AG04450 (cell line): ENCODE measurements at places on chromosomes 5 and 9. TPM values are rescaled to one million over a fixed set of nuclear protein-coding genes. Genes with fewer than 3 reads are reported as not detected.

DNA sequence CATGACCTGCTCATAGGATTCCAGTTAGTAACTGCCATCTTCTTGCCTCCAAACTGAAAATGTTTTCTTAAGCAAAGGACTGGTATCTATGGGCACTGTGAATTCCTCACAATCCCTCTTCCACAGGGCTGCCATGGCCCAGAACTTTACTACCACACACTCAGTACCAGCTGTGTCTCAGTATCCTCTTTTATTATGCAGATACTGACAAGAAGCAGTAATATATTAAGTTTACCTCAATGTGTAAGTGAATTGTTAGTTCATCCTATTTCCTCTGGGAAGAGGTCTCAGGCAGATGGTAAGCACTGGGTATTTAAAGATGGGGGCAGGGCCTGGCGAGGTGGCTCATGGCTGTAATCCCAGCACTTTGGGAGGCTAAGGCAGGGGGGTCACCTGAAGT, 320.8 kb upstream of the RFX3 start:
- DNase-seq: no peak

DNA sequence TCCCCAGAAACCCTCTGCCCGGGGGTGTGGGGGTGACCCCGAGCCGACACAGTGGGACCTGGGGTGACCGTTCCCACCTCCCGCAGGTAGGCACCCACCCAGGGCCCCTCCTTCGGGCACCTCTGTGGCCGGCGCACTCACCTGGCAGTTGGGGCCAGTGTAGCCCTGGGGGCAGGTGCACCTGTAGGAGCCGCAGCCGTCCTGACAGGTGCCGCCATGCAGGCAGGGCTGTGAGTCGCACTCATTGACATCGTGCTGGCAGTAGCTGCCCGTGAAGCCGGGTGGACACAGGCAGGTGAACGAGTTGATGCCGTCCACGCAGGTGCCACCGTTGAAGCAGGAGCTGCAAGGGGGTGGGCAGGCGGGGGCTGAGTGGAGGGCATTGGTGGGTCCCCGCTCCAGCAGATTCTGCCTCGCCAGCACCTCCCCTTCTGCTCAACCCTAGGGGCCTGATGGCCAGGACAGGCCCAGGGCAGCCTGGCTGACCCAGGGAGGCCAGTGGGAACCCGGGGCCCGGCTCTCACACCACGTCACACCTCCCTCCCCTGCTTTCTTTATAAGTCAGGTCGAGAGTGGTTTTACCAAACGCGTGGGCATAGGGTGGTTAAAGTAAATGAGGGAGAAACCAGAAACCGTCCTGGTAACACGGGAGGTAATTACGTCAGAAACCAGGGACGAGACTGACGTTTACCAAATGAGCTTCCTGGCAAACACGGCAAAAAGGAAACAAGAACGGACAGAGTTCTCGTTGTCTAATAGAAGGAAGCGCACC, 26.1 kb upstream of the SEC16A start:
- DNase-seq: no peak

- DNase-seq: no peak
Observed at GRCh38 chr5:131355971-131356528, 92.2 kb downstream of the CDC42SE2 start.

DNA sequence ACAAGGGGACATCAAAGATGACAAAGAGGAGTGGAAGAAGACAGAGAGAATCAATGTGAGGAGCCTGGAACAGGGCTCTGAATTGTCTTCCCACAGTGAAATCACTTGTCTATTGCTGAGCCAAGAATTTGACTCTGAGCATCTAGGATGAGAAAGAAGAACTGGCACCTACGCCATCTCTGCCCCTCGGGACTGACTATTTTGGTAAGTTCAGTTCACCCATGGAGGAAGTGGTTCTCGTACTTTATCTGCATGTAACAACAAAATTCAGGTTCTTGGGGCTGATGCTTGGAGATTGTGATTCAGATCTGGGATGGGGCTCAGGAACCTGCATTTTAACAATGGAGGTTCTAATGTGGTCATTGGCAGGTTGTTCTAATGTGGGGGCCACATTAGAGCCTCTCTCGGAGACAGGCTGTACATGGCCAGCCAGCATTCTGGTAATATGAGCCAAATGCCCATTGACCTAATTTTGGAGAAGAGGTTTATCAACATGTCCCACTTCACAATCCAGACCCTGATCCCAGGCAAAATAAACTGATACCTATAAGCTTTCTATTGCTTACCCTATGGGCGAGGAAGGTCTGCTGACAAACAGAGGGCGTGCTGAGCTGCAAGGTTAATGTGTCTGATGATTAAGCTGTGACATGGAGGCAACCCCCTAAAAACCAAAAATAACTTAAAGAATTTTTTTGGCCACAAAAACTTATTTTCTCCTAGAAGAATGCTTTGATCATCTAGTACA, 2.7 kb upstream of the IL12B start:
- DNase-seq: no peak

The SH3RF2 gene
- 0.87 and 1.1 TPM in 2 replicates for polyA plus RNA-seq

The DOK3 gene
- polyA plus RNA-seq: 0.50 and 0.96 TPM in 2 replicates

The ARSI gene
- polyA plus RNA-seq: 11.3 and 15.8 TPM in 2 replicates

GRCh38 chr5:128446-128845, 36.5 kb downstream of the PLEKHG4B start:
- no peak for DNase-seq

- DNase-seq: no peak
Observed at GRCh38 chr5:155912291-155912690, 414.7 kb upstream of the SGCD start.

The IQGAP2 gene
- 0.63 and 0.84 TPM in 2 replicates for polyA plus RNA-seq

- DNase-seq: no peak
Observed at GRCh38 chr9:115598751-115599150, 480.8 kb upstream of the TNC start.

The INPP5E gene
- 4.3 and 5.2 TPM in 2 replicates for polyA plus RNA-seq

DNA sequence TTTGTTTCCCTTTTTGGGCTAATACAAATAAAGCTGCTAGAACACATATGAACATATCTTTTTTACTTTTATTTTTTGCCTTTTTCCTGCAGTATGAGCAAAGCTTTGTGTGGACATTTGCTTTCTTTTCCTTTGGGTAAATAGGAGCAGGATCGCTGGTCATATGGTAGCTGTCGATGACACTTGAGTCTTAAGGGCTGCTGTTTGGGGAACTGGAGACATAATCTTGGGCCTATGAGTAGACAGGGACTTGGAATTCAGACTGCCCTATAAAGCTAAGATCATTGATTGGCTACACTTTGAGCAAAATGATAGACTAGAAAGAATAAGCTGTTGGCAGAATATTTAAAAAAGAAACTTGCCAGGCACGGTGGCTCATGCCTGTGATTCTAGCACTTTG, 60.9 kb upstream of the ABL1 start:
- DNase-seq: no peak

- DNase-seq: no peak
Observed at GRCh38 chr5:62093976-62094375, 212.0 kb upstream of the KIF2A start.

DNA sequence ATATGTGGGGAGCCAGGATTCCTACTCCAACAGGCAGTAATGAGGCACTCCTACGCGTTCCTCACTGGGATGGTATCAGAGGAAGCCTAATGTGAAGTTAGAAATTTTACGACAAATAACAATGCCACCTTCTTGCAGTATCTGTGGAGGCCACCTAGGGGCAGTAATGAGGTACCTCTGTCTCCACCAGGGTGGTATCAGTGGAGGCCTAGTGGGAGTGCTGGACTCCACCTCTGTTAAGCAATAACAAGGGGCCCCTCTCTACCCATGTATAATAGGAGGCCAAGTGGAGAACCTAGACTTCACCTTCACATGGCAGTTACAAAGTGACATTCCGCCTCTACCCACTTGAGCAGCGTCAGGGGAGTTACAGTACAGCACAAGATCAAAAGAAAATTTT, 147.9 kb downstream of the PLPPR1 start:
- DNase-seq: no peak

DNA sequence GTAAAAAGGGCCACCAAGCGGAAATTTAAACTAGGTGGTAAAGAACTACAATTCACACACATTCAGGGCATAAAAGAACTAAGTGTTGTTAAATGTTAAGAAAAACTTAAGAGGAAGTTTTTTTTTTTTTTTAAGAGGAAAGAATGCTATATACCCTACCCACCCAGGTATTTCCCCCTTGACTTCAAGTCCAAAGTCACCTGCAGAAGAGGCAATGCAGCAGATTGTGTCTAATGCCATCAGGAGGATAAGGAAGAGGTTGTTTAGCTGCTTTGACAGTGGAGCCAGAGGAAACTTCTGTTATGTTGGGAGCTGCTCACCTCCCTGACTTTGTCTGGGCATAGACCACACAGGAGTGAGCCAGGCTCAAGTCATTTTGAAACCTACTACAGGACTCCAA, 69.2 kb downstream of the MPDZ start:
- DNase-seq: no peak

The CDHR2 gene
- not detected in 2 replicates for polyA plus RNA-seq

DNA sequence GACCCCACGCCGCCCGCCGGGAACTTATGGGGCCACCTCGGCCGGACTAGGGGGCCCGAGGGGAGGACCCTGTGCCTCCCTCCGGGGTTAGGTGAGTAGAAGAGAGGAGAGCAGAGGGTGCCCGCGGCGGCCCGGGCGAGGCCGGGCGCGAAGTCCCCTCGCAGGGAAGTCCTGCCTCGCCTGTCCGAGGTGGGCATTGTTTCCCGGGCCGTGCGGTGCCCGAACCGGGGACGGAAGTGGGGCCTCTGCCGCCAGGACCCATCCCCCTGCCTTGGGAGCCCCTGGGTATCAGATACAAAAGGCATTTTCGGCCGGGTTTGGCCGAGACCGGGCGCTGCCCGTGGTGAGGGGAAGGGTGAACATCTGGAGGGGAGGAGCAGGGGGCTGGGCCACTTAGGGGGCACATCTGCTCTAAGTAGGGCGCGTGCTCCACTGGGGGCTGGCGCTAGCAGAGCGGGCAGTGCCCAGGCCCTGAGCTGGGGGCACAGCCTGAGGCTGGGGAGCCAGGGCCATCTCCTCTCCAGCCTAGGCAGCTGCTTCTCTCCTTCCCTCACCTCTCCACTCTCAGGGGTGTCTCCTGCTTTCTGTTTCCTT, 48.2 kb downstream of the DAB2IP start:
- DNase-seq: no peak

DNA sequence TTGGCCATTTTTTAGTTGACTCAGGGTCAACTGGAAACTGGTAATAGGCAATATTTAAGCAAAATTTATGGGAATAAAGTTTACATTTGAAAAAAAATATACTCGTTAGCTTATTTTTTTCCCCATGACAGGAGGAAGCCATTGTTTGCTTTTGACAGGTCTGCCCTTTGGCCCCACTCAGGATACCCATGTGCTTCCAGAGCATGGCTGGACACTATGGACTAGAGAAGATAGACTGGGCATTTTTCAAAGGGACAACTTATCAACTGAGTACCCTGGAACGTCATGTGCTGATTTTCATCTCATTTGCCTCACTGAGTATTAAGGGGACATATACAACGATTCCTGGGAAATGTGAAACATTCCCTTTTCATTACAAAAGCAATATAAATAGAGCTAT, 83.1 kb upstream of the SMIM32 start:
- DNase-seq: no peak

The SLC4A9 gene
- not detected in 2 replicates for polyA plus RNA-seq

DNA sequence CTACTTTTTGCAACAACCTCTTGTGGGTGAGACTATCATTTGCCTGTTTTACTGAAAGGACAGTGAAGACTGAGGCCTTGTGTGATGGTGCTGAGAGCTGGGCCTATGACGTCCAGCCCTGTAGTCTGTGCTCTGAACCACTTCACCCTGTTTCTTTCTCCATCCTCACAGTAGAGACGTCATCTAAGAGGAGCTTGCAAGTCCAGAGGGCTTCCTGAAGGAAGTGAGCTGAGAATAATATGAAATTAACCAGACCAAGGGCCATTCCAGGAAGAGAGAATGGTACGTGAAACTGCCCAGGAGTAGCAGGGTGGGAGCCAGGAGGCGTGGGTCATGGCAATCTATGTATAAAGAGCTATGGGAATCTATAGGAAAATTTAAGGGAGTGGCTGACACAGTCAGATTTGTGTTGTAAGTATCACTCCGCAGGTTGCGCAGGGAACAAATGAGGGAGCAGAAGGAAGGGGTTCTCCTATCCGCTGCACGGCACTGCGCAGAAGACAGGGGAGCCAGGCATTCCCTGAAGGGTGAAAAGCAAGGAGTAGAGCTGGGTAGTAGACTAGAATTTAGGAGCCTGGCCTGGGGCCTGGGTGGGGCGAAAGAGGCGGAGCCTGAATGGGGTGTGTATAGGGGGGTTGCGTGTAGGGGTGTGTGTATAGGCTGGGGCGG, 596 bp upstream of the FGFR4 start:
- DNase-seq: no peak

DNA sequence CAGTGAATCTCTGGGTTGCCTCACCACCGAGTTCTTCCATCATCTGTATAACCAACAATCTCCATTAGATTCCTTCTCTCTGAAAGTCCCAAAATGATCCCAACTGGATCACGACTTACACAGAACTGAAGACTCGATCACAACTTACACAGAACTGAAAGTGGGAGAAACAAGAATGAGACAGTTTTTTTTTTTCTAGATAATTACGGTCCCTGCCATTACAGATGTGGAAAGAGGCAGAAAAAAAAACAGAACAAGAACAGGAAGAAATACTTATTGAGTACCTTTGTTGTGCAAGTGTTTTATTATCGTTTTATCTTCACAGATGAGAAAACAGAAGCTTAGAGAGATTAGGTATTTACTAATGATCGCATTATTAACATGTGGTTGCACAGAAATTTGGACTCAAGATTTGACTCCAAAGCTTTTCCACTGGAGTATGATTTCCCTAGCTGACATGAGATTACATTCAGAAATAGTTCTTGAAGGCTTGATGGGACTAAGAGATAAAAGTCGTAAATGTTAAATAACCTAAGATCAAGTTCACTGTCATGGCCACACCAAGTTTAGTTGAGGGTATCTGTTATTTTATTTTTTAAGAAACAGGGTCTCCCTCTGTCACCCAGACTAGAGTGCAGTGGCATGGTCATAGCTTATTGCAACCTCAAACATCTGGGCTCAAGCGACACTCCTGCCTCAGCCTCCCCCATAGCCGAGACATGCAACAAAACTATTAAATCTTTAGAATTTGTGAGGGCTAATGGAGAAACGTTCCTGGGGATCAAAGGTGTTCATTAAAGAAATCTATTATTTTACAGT, 8.9 kb downstream of the PLK2 start:
- DNase-seq: no peak

The CER1 gene
- not detected in 2 replicates for polyA plus RNA-seq

The EQTN gene
- not detected in 2 replicates for polyA plus RNA-seq

DNA sequence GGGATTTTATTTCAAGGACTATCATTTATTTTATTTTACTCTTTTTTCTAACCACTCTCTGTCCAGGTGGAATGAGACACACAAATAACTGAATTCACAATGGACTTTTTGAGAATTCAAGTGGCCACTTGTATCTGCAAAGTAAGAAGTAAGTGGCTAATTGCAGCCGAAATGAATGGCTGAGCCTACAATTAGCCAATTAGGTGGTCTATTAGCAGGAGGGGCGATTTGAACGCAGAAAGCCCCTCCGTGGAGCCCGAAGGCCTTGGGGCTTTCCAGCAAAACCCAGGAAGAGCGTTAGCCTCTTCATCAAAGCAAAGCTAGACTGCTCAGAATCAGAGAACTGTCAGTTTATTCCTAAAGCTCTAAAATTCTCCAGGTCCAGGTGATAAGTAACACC, 176.9 kb downstream of the EBF1 start:
- DNase-seq: no peak

The MLANA gene
- polyA plus RNA-seq: not detected in 2 replicates

The SH3TC2 gene
- 1.3 and 1.6 TPM in 2 replicates for polyA plus RNA-seq

The MOB3B gene
- 0.32 and 0.38 TPM in 2 replicates for polyA plus RNA-seq

GRCh38 chr5:81147011-81147885, 85.9 kb upstream of the CKMT2 start:
- DNase-seq: no peak

The TRIO gene
- 268 TPM in 2 replicates for polyA plus RNA-seq

The PCDHA9 gene
- 0.02 TPM in 1 of 2 replicates, not detected in the other for polyA plus RNA-seq

The TMEM245 gene
- 36.1 and 42.0 TPM in 2 replicates for polyA plus RNA-seq

GRCh38 chr9:8633784-8634183, 834.2 kb upstream of the DMAC1 start:
- DNase-seq: no peak
